C1 segment of cervical spinal cord (tissue), 14 donors: ENCODE measurements at places on chromosomes 16 and 17.

DNA sequence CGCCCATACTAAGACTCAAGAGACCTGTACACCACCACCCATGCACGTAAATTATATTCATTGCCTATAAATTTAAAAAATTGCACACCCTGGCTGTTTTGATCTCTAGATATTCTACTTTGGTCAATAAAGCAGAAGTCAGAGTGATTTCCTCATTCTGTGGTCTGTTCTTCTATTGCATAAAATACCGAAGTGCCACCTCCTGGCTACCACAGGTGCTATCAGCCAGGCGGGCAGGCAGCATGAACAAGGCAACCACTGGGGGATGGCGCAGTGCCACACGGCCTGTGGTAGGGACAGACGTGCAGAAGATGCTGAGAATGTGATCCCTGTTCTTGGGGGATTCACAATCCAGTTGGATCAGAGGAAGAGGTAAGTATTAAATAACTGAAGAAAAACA is 122.3 kb downstream of the CDK5R1 start:
- no peak for DNase-seq

DNA sequence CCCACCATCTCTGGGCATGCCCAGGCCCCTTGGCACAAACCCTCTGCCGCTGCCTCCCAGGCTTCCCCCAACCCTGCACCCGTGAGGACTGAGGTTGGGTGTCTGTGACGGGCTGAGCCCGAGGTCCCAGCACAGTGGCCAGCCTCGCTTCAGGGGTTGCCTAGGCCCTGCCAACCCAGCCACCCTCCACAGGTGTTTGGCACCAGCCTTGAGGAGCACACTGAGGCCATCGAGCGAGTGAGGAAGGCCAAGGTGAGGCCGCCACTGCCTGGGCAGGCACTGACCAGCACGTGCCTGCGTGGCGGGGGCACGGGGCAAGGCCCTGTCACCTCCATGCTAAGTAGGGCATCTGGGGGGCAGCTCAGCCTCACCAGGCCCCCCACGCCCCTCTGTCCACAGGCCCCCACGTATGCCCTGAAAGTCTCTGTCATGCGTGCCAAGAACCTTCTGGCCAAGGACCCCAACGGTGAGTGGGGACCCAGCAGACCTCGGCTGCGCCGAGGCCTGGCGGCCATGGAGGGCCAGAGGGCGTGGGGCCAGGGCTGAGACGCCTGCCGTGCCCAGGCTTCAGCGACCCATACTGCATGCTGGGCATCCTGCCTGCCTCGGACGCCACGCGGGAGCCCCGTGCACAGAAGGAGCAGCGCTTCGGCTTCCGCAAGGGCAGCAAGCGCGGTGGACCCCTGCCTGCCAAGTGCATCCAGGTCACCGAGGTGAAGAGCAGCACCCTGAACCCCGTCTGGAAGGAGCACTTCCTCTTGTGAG is 7.5 kb downstream of the BAIAP3 start:
- no peak for DNase-seq

DNA sequence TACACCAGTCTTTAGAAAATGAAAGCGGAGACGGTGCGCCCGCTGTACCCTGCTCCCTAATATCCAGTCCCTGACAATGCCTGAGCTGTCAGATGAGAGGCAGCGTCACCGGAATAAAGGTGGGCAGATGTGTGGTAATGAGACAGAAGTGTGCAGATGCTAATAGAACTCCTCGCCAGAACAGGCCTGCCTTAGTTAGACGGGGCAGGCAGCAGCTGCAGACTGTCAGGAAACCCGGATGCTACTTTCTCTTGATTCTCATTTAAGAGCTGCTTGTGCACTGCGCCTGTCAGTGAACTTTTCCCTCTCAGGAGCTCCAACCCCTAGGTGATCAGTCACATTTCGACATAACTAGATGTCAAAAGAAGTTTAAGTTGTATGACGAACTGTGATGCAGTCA is 221.8 kb upstream of the IRX3 start:
- no peak for DNase-seq

GRCh38 chr17:42027590-42027889 is 7.7 kb downstream of the NKIRAS2 start:
- DNase-seq = no peak

GRCh38 chr16:22098405-22099255 is 6.3 kb downstream of the VWA3A start:
- no peak for DNase-seq

DNA sequence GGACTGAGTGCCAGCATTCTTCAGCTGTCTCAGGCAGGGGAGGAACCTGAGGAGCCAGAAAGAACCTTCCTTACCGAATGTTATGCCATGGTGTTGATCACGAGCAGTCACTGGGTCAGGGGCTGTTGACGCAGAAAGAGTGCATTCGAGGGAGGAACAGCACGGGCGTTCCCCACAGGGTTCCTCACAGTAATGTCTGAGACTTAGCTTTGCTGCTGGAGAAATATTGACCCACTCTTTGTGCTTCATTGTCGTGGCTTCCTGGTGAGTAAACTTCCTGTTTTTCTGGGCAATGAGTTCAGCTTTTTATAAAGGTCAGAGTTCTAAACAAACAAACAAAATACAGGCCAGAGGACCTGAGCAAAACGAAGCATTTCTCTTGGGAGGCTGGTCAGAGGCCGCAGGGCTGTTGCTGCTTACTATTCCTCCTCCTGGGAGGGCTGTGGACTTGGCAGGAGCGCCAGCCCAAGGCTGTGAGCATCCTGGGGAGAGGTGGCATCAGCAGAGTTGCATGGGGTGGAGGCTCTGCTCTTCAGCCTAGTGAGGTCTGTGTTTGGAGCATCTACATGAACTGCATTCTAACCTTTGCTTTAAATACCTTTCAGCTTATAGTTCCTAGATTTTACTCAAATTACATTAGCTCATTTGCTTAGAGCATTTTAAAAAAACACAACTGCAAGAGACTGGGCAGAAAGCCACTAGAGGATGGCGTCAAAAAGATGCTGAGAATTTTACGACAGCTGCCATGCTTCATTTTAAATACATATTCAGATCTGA is 143.1 kb upstream of the CACNG5 start:
- no peak for DNase-seq

DNA sequence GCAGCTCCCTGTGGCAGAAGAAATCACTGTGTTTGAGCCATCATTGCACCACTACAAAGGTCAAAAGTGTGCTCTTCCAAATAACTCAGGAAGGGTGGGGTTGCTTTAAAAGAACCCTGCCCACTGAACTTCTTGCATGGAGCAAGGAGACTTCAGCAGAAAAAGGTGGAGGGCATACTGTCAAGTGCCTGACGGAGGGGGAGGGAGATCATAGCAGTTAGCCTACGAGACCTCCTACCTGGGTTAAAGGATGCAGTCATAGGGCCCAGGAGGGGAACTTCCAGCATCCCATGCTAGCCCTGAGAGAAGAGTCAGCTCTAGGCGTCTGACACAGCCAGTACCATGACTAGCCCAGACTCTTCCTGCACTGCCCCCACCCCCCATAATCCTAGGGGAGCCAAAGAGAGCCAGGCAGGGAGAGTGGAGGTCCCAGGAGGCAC is 45.3 kb upstream of the MSI2 start:
- no peak for DNase-seq

DNA sequence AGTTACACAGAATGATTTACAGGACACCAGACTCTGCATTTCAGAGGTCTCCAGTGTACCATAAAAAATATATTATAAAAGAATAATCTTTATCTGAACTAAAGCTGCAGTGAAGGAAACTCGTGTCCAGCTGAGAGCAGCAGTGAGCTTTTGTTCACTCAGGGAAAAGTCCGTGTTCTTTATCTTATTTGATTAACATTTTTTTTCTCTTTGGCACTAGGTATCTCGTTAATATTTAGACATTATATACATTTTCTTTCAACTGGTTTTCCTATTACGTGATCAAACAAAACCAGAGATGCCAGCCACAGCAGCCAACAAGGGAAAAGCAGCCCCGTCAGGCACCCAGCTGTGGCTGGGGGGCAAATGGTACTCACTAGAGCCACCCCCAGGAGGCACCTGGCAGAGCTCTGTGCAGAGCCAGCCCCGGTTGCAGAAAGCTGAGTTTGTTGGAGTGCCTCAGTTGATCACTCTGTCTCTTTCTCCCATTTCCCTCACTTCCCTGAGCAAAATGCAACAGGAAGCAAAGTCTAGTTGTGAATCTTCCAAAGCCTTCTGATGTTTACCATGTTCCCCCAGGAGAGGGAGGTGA is 1.1 kb upstream of the HS3ST4 start:
- DNase-seq = no peak

DNA sequence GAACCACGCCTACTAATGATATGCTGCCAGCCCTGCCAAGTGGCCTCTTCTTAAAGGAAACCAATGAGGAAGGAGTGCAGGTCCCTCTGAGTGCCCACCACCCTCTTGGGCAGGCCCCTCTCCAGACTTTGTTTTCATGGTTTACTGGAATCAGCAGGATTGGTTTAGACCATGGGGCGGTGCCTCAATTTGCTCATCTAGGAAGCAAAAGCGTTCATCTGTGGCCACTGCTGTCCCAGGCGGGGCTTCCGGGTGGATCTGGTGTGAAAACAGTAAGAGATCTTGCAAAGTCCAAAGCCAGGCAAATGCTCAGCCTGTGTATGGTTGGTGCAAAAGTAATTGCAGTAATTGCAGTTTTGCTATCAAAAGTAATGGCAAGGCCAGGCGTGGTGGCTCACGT is 71.3 kb downstream of the AMFR start:
- no peak for DNase-seq

- no peak for DNase-seq
Measured at GRCh38 chr16:75075688-75076268, 40.8 kb downstream of the LDHD start.

DNA sequence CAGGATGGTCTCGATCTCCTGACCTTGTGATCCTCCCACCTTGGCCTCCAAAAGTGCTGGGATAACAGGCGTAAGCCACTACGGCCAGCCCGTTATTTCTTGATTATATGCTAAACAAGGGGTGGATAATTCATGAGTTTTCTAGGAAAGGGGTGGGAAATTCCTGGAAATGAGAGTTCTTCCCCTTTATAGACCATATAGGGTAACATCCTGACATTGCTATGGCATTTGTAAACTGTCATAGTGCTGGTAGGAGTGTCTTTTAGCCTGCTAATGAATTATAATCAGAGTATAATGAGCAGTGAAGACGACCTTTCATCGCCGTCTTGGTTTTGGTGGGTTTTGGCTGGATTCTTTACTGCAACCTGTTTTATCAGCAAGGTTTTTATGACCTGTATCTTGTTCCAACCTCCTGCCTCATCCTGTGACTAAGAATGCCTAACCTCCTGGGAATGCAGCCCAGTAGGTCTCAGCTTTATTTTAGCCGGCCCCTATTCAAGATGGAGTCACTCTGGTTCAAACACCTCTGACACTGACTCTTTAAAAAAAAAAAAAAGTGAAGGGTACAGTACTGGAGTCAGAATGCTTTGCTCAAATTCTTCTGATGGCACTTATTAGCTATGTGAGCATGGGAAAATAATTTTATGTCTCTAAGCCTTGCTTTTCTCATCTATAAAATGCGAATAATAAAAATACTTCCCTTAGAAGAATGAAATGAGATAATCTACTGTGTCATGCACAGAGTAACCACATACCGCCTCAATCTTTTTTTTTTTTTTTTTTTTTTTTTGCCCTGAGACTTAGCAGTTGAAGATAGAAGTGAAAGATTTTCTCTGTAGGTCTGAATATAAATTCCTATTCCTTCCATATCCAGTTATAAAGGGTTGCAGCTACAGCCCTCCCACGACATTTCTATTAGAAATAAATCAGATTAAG is 5.1 kb upstream of the CALCOCO2 start:
- no peak for DNase-seq

- DNase-seq = no peak
Measured at GRCh38 chr16:77963185-77964044, 58.9 kb upstream of the CLEC3A start.

DNA sequence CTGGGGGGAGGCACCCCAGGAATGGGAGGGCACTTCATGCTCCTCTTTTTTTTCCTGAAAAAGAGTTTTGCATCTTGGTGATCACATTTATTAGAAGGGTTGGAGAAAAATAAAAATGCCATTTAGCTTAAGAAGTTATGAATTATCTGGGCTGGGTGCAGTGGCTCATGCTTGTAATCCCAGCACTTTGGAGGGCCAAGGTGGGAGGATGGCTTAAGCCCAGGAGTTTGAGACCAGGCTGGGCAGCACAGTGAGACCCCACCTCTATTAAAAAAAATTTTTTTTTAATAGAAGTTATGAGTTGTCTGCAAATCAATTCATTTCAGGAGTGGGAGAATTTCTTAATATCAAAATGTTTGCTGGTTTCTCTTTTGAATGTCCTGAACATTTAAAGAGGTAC is 103.4 kb downstream of the SNX11 start:
- no peak for DNase-seq

GRCh38 chr17:44795421-44795820 is 34.7 kb downstream of the GJC1 start:
- DNase-seq = no peak

DNA sequence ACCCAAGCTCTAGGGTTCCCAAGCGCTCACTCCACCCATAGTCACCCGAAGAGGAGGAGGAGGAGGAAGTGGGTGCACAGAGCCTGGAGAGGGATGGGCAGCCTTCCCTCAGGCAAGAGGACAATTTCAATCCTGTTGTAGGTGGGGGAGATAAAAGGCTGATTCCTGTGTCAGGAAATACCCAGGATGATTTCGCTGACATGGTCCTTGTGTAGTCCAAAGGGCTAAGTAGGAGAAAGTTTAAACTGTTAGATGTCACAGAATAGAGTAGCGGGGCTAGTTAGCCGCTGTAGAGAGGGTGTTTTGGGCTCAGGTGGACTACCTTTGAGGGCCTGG is 1.3 kb upstream of the EXOC7 start:
- DNase-seq = no peak

- no peak for DNase-seq
Measured at GRCh38 chr17:76868669-76869495, 678 bp downstream of the MGAT5B start.

DNA sequence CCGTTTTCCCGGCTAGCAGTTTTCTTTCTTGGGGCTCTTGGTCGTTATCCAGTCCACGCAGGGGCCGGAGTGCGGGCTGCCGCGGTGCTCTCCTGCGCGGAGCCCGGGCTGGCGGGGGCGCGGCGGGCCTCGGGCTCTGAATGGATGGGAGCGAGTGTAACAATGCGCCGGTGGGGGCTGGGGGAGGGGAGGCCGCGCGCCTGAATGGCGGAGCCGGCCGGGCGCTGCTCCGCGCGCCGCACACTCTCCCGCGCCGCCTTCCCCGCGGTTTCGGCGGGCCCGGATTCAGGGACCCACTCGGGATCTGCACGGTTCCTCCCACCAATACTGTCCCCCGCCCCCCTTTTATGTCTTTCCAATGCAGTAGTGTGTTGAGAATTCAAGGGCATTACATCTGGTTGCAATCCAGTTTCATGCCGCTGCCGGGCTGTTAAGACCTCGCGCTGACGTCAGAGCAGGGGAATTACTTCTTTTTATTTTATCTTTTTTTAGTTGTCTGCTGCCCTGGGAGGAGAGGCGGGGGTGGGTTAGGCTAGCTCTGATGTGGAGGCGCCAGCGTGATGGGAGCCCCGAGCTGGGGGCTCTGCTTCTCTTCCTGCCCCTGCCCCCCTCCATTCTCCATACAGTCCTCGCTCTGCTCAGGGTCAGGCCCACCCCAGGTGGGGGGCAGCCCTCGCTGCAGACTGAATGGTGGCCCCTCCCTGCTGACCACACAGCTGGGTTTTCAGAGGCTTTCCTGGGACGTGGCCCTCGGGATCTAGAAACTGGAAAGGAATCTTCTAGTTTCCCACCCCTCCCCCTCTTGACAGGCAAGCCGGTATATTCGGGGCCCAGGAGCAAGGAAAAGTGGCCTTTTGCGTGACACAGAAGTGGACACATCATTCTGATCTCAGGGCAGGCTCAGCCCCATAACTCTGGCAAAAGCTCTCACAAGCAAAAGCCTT is 1.8 kb downstream of the RAI1 start:
- DNase-seq = no peak

- no peak for DNase-seq
Measured at GRCh38 chr16:30011714-30012504, 1.1 kb upstream of the DOC2A start.

- DNase-seq = no peak
Measured at GRCh38 chr16:85465328-85466303, 147.5 kb upstream of the GSE1 start.
